SK-N-SH (cell line): ENCODE measurements at places on chromosomes 3 and 15.

GRCh38 chr3:43862992-43863805 lies 172.5 kb downstream of the ABHD5 start:
- DNase-seq: no peak

DNA sequence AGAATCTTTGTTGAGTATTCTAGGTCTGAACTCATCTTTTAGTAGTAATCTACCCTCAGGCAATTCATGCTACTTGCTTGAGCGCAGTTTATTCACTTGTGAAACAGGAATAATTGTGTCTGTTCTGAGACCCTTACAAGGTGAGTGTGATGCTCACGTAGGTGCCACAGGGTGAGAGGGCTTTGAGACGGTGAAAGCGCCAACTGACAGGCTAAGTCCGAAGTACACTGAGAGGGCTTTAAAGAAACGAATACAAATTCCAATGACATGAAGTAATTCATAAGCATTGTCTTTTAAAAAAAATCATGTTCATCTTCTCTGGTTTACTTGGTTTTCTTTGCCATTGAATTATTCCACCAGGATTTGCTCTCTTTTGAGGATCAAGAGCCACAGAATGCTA lies 393.7 kb upstream of the RGMA start:
- DNase-seq: no peak

DNA sequence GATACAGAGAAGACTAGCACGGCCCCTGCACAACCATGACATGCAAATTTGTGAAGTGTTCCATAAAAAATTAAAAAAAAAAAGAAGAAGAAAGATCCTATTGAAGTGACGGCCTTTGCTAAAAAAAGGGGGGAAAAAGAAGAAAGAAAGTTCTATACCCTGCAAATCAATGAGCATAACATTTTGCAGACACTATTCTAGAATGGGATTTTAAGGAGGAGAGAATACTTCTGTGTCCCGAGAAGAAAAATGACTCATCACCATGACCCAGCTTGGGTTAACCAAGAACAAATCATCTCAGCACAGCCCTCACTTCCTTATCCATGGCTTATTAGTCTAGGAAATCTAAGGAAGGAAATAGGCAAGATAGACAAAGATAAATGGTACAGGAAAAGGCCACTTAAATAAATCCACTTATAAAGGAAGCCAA lies 7.4 kb upstream of the SH3BP5 start:
- no peak for DNase-seq

DNA sequence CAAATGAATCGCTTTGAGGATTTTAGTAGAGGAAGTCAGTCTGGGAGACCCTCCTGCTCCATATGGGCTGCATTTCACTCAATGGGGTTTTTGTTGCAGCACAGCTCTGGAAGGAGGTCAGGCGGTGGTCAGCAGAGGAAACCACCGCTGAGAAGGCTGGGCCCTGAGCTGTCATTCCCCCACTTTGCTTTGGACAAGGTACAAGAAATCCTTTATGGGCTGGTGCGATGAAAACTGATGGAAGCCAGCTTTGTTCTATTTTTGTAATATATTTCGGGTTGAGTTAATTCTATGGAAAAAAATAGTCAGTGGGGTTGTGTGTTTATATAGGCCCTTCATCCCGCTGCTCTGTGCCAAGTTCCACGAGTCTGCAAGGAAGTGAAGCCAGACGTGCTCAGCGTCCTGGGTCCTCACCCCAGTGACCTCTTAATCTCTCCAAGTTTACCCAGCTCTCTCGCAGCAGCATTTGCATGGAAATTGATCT lies 157.1 kb upstream of the TMC3 start:
- DNase-seq: no peak

GRCh38 chr3:178083906-178084866 lies 452.1 kb upstream of the KCNMB2 start:
- DNase-seq: peak; percentile 42
